Activated CD4-positive, alpha-beta T cell treated with anti-CD3 and anti-CD28 coated beads for 1 hour (primary cell): ENCODE measurements at places on chromosomes 4 and X.

DNA sequence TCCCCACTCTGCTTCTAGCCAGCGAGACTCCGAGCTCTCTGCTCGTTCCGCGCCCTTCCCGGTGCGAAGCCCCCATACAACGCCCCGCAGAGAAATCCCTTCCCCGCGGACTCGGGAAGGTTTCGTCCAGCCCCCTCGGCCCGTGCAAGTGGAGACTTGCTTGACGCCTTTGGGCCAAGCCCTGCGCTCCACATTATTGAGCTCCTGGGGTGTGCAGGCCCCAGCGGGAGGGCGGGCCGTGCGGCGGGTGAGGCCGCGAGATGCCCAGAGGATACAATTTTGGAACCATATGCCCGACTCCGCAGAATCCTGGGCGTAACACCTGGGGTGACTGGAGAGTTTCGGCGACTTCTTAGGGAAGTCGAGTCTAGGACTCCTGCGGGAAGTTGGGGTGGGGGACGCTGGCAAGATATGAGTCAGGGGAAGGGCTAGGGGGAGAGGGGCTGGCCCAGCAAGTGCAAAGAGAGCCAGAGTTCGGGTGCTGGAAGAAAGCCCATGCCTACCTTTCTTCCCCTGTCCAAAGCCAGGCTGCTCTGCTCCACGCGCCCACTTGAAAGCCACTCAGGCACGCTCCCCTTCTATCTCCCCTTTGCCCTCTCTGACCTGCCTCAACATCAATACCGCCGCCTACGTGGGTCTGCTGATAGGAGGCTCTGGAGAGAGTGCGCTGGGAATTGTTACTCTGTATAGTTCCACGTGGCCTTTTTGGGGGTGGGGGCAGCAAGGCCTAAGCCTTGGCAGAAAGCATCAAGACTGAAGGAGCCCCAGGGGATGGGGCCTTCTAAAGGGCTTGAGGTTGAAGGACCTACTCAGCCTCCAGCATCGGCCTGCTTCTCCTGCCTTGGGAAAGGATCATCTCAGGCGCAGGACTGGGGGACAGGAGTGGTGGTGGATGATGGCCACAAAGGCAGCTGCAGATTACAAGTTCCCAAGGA is 1.2 kb upstream of the ELF4 start:
- no peak for DNase-seq

DNA sequence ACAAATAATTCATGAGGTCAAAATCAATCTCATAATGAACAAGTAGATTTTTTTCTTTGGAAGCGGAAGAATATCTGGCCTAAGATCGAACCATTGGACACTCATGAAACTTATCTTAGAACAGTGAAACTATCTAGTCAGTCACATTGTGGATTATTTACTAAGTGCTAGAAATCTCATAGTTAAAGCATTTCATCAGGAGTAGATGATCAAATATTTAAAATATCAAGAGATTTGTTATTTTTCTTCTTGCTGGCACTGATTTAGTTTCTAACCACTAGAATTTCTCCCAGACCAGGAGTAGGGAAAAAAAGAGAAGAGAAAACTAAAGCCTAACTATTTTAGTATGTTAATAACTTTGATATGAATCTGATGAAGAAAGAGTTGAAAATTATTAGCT is 105.5 kb downstream of the SHROOM3 start:
- DNase-seq = no peak

- no peak for DNase-seq
These were observed 23.1 kb upstream of the KLHL8 start for GRCh38 chr4:87243426-87244053.

DNA sequence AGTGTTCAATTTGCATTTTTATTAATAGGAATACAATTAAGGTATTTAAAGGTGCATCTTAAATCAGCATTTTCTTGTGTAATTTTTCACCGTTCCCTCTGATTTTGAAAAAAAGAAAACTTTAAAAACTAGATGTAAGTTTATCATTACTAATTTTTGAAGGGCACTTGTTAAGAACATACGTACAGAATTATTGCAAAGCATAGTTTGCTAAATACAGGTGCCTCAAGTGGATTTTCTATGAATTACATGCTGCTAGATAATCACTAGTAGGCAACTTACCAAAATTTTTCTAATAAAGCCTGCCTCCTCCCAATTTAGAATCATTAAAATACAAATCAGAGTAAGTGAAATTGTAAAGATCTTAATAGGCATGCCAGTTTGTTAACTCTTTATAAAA is 8.5 kb downstream of the CNKSR2 start:
- no peak for DNase-seq

DNA sequence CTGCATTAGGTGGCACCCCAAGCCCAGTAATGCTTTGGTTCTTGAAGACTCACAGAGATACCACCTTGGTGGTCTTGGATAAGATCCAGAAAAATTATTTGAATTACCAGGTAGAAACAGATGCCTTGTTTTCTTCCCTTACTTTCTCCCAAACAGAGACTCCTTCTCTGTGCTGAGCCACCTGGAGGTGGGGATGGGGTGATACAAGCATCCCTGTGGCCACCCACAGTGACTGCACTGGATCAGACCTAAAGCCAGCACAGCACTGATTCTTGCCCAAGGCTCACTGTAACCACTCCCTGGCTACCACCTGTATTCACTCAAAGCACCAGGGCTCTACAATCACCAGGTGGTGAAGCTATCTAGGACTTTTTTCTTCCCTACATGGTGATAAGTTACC is 156.8 kb downstream of the TEX13A start:
- no peak for DNase-seq

DNA sequence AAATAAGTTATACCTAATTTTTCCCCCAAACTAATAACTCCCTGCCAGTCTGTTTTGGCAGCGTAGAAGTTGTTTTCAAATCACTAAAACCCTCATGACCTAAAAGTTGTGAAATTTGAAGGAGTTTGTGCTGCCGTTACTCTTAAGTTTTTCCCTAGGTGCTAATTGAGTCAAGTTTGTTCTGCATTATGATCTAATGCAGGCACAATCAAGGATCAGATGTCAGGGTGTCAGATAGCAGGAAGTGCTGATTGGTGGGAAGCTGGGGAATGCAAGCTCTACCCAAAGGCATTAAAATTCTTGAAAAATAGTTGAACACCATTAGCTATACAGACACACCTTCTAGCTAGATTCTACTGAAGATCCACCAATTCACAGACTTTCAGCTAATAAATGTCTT is 51.9 kb downstream of the ARX start:
- DNase-seq = no peak

DNA sequence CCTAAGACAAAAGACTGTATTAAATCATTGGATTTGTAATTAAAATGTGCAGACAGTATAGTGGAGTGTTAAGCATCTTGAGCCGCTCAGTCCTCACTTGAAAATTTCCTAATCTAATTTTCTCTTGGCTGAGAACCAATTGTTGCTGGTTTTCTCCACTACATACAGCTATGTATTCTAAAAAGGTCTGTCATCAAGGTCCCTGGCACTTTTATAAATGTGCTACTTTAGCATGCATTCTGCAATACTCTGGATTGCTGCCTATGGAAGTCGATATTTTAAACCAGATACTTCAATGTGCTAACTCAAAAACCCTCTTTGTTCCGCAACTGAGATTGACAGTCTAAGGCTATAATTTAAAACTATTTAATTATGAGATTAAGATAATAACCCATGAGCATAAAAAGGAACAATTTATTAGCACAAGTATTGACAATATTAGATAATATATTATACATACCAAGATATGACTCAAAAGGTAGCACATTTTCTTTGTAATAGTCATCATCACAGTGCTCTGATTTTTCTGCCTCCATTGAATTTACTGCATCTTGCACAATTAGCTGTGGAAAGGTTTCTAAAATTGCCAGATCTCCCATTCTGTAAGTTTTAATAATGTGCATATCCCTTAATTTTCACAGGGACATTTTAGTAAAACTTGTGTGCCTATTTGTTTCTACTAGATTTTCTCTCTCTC is 815.1 kb downstream of the ADGRL3 start:
- no peak for DNase-seq

GRCh38 chrX:112839856-112840255 is 775 bp downstream of the AMOT start:
- no peak for DNase-seq

DNA sequence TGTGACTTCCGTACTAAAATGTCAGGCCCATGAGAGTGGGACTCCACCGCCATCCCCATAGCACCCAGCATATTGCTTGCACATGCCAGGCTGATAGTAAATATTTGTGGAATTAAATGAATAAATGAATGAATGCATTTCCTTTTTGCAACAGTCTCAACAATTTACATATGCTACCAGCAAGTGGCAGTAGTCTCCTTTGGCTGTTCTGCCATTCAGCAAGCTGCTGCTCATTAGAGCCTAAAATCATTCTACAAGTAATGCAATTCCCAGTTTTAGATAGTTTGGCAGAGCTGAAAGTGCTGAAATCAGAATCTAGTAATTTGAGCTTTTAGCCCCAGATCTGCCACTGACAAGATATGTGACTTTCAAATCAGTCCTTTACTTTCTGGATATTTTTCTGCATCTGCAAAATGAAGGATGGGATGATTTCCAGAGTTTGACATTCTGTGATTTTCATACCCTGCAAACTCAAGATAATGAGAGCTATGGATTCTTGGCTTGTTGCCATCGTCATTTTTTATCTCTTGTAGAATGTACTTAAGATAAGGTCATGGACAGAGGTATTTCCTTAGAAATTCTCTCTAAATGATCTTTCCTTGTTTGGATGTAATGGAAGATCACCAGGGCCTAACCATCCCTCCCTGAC is 35.7 kb upstream of the INTS6L start:
- DNase-seq = no peak

DNA sequence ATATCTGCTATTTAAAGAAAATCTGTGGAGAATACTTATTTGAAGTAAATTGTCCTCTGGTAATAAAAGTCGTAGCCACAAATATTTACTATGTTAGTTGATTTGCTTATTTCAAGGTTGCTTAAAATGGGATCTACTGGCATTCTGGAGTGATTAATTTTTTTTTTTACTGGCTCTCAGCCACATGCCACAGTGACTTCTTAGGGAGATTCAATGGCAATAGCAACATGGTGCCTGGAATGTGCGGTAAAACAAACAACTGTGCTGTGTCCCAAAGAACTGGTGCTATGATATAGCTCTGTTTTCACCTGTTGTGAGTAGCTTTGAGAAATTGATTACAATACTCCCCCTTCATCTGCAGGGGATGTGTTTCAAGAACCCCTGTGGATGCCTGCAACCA is 324.3 kb downstream of the GPAT3 start:
- DNase-seq = no peak

DNA sequence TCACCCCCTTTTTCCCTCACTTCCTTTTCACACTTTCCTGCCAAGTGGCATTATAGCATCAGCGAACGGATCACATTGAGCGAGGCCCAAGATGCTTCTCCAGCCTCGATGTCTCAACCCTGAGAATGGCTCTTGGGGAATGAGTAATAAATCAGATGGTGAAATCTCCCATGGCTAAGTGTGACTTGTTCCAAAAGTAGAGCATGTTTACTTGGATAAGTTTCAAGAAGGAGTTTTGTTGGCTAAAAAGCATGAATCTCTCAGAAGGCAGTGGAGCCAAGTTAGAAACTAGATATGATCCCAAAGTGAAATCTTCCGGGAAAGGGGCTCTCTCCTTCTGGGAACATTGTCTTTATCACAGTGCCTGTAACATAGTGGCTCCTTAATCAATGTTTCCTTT is 316.3 kb downstream of the CAMK2D start:
- DNase-seq = no peak

DNA sequence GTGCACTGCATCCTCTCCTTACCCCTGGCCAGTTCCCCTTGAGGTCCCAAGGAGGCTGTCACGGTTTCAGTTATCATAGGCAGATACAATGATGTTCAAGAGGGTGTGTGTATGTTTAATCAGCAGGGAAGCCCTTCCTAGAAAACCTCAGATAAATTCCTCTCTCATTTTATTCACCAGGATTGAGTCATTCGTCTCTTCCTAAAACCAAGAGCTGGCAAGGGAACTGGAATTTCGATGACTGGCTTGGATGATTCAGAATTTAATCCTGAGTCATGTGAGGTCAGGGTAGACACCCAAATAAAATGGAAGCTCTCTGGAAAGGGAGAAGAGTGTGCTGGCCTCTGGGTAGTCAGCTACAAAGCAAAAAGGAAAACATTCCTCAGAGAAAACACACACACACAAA is 106.2 kb upstream of the RAPGEF2 start:
- no peak for DNase-seq

- DNase-seq = no peak
These were observed 118.3 kb upstream of the ETNPPL start for GRCh38 chr4:108881190-108881589.

DNA sequence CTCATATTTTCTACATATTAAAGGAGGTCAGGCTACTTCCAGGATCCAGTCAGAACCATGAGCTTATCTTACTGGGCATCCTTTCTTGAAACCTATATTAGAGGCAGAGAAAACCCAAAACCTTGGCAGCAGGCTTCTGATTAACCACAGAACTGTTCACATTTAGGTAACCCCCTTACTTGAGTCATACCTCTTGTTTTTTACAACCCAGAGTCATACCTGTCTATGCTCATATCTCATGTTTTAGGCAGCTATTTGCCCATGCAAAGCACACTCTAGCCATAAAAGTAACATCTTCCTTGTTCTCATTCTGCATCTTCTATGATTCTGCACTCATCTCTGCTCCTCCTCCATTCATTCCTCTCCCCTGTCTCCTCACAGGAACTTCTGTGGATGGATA is 138.0 kb upstream of the SMIM31 start:
- no peak for DNase-seq

DNA sequence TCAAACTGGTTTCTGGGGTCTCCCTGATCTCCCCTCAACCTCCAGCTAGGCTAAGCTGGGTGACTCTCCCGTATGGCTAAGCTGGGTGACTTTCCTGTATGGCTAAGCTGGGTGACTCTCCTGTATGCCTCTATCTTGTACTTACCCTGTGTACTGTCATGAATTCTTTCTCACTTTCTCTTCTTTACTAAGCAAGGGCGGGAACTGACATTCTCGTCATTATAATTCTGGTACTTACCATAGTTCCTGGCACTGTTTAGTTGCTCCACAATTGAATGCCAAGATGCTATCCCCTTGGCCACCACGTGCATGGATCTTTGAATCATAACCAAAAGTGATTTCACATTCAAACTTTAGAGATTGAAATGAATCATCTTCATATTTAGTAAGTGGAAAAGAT is 8.8 kb downstream of the INTU start:
- DNase-seq = no peak

DNA sequence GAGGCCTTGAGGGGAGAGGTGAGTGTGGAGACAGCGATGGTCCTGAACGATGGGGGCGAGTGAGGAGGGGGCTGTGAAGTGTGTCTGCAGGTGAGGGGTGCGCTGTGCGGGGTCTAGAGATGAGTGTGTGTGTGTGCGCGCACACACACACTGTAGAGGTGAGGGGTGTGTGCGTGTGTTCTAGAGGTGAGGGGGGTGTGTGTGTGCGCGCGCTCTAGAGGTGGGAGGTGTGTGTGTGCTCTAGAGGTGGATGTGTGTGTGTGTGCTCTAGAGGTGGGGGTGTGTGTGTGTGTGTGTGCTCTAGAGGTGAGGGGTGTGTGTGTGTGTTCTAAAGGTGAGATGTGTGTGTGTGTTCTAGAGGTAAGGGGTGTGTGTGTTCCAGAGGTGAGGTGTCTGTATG is 574 bp downstream of the BST1 start:
- DNase-seq = no peak

- peak; percentile 29 for DNase-seq
These were observed 34.5 kb upstream of the HELT start for GRCh38 chr4:184983672-184984356.

- no peak for DNase-seq
These were observed 14.1 kb downstream of the INPP4B start for GRCh38 chr4:142832022-142832421.
